ENCODE measurements at places on chromosomes 5 and 9. TPM values are rescaled to one million over a fixed set of nuclear protein-coding genes. Genes with fewer than 3 reads are reported as not detected.

Gene CTXN3
- polyA plus RNA-seq: 0.06 TPM

Gene TXNDC8
- not detected for polyA plus RNA-seq

Gene LCN12
- polyA plus RNA-seq: 0.41 TPM

Gene WNT8A
- not detected for polyA plus RNA-seq

Gene MYMK
- polyA plus RNA-seq: not detected

Gene IL3
- polyA plus RNA-seq: not detected

Gene TMEM215
- polyA plus RNA-seq: not detected

Gene SYK
- 5.7 TPM for polyA plus RNA-seq

Gene SLC25A2
- not detected for polyA plus RNA-seq

Gene GFI1B
- 0.04 TPM for polyA plus RNA-seq

Gene LSM11
- polyA plus RNA-seq: 12.6 TPM

Gene ADGRD2
- polyA plus RNA-seq: not detected

Gene TRIM32
- 10.3 TPM for polyA plus RNA-seq

Gene MAT2B
- polyA plus RNA-seq: 58.2 TPM

Gene ZDHHC11B
- polyA plus RNA-seq: 5.8 TPM

Gene PRDM9
- polyA plus RNA-seq: not detected

Gene PLCXD3
- 2.5 TPM for polyA plus RNA-seq

Gene IQGAP2
- polyA plus RNA-seq: 4.5 TPM

Gene ADAMTSL1
- 3.2 TPM for polyA plus RNA-seq

Gene PAEP
- not detected for polyA plus RNA-seq

Gene FCN2
- 0.37 TPM for polyA plus RNA-seq

Gene FBXL7
- 30.3 TPM for polyA plus RNA-seq

Gene SCGB3A2
- polyA plus RNA-seq: not detected

Gene TRPM3
- polyA plus RNA-seq: 0.20 TPM

Gene PPIC
- polyA plus RNA-seq: 92.3 TPM

Gene IRX2
- polyA plus RNA-seq: 0.20 TPM

Gene ZBTB43
- polyA plus RNA-seq: 16.8 TPM

Gene SOHLH1
- polyA plus RNA-seq: not detected

Gene SPATA6L
- polyA plus RNA-seq: 1.2 TPM

Gene PRELID2
- 4.1 TPM for polyA plus RNA-seq

Gene PCDHGA6
- 3.7 TPM for polyA plus RNA-seq

Gene C5orf24
- polyA plus RNA-seq: 34.1 TPM

Gene ANKRD20A1
- polyA plus RNA-seq: 0.75 TPM

Gene ITK
- polyA plus RNA-seq: 1.6 TPM

Gene TMEM174
- not detected for polyA plus RNA-seq

Gene SLC25A48
- polyA plus RNA-seq: 0.04 TPM

Gene PRSS3
- polyA plus RNA-seq: 1.9 TPM

Gene CAMK2A
- 2.6 TPM for polyA plus RNA-seq

Gene SNCB
- polyA plus RNA-seq: 0.08 TPM

Gene DRD1
- 0.81 TPM for polyA plus RNA-seq

Gene AK6
- 46.1 TPM for polyA plus RNA-seq

Gene CCL19
- 4.0 TPM for polyA plus RNA-seq

Gene NMRK1
- 18.9 TPM for polyA plus RNA-seq

Gene SHC3
- 1.6 TPM for polyA plus RNA-seq

Gene HTR4
- 0.06 TPM for polyA plus RNA-seq

Gene FAM200C
- 4.3 TPM for polyA plus RNA-seq

Gene UBE2R2
- 27.3 TPM for polyA plus RNA-seq

Gene GPR150
- polyA plus RNA-seq: 0.73 TPM

Data from urinary bladder (tissue), 4 donors.